ENCODE measurements at places on chromosomes 3 and 15.

DNA sequence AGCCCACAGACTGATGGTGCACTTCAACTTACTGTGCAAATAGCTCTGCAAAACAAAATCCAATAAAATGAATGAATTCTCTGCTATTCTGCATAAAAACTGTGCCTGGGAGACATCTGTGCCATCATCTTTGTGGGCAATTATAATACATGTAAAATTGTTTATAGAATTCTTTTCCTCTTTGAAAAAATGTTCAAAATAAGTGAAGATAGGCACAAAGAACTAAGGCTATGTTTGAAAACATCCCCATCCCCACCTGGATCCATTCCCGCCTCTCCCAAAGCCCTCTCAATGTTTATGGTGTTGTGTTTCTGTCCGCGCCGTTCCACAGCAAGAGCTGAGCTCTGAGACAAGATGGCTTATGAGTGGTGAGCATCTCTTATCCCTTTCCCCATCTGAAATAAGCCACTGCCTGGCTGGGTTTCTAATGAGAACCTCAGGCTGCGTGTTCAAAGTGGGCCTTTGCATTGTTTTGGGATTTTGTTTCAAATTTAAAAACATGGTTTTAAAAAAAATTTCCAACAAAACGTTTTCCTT, 22.4 kb upstream of the SNRPA1 start:
- DNase-seq = no peak

GRCh38 chr15:39914977-39915376, 5.1 kb downstream of the GPR176 start:
- no peak for DNase-seq

GRCh38 chr3:186241910-186242821, 119.9 kb downstream of the DGKG start:
- peak; percentile 13 for DNase-seq

- DNase-seq = no peak
Observed at GRCh38 chr15:91469632-91470567, 369.8 kb downstream of the SV2B start.

DNA sequence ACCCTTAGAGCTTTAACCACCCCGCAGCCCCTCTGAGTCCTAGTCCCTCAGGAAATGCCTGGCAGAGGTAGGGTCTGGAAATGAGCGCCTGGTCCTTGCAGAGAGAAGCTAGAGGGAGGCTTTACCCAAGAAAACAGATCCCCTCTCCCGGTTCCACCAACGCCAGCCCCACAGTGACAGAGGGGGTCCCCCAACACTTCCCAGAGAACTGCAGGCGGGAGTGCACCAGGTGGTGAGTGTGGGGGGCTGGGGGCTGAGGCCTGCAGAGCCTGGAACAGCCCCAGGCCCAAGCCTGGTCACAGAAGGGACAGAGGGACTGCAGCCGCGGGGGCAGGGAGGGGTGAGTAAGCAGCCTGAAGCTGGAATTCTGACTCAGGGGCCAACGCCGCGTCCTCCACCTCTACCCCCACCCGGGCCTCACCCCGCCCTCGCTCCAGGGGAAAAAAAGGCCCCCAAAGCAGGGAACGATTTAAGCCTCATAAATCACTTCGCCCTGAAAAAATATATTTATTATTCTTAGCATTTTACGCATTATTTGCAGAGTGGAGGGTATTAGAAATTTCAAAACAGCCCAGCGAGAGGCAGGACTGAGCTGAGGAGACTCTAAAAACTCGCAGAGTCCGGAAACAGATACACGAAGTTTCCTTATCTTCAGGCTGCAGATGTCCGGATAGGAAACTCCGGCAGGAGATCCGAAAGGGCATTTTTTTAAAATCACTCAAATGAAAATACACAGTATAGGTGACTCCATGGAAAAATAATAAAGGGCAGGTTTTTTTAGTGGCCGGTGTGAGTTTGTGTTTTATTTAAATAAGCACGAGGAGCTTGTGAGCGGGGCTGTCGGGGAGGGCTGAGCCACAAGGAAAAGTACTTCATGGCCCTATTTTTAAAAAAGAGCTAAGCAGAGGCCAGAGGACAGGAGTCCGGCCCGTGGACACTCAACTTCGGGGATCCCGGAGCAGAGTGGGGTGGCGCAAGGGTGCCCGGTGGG, 10.0 kb downstream of the GATA2 start:
- DNase-seq = no peak

DNA sequence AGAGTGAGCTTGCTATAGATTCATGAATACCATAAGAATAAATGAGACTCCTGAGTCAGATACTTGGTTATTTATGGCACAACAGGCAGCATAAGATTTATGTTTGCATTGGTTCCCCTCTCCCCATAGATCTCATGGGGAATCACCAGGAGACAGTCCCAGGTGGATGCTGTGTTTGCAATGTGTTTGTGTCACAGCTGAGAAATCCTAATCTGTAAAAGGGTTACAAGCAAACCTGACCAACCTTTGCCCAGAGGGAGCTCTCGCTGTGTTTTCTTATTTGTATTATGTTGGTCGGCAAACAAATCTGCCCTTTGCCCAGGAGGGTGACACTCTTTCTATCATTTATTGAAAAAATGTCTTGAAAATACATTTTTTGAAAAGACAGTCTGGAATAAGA, 236.2 kb downstream of the ZPLD1 start:
- no peak for DNase-seq
